ENCODE measurements at places on chromosomes 3 and 15.

DNA sequence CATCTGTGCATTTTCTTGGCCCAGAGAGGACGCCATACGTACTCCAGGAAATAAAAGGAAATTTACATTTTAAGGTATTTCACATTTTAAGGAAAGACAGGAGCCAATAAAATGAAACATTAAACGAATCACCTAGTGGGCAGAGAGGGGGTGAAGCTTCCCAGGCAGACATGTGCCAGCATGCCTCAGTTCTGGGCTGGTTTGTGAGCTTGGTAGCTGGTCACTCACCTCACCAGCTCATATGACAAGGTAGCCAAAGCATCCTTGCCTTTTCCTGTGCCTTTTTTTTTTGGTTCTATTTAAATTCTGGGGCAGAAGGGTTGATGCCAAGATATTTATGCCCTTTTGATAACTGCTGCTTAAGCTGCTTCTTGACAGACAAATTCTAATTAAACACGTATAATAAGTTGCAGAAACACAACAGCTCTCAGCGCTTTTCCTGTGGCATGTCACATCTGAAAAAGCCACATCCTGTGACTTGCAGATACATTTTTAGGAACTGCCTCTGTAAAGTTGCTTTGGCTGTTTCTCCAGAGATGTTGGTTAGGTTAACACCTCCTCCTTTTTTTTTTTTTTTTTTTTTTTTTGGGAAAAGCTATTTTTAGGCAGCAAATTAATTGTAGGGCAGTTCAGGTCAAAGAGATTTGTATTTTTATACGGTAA is 218.6 kb downstream of the PDCD6IP start:
- no peak for DNase-seq

- no peak for DNase-seq
These were observed 74.3 kb downstream of the MLH1 start for GRCh38 chr3:37067577-37067976.

DNA sequence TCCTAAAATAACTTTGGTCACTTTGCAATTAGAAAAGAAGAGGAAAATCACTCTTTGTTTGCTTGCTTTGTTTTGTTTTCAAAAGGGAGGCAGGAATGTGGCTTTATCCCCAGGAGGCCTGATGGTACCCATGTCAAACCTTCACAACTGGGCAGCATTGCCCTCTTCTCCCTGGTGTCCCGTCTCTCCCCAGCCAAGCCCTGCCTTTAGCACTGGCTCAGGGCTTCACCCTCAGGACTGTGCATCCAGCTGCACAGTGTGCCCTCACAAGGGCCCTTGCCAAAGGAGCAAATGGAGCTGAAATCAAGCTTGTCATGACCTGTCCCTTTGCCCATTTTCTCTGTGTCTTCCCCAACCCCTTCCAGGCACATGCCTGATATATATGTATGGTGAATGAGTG is 29.1 kb upstream of the ATP13A5 start:
- DNase-seq = no peak

GRCh38 chr3:172836390-172836997 is 86.0 kb downstream of the ECT2 start:
- peak; percentile 35 for DNase-seq

- no peak for DNase-seq
These were observed 6.4 kb upstream of the NR1D2 start for GRCh38 chr3:23938688-23939087.

DNA sequence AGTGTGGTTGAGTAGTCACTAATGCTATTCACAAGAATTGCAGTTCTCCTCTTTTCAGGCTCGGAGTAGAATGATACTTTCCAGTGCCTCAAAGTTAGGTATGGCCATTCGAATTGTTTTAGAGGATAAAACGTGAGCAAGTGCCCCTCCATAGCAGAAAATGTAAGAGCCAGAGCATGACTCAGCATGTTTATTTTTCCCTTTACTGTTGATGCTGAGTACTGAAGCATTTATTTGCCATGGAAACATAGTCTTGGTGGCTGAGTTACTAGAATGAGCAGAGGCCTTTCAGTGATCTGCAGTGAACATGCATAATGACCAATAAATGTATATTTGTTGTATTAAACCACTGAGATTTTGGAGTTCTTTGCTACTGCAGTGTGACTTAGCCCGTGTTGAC is 540.6 kb downstream of the NLGN1 start:
- no peak for DNase-seq

- no peak for DNase-seq
These were observed 26.5 kb upstream of the POLR2M start for GRCh38 chr15:57680021-57680420.

- no peak for DNase-seq
These were observed 82.7 kb downstream of the SLC25A26 start for GRCh38 chr3:66303491-66303901.

- no peak for DNase-seq
These were observed 224.3 kb downstream of the CDIN1 start for GRCh38 chr15:36803773-36804172.

GRCh38 chr3:41418961-41419691 is 219.8 kb downstream of the CTNNB1 start:
- peak; percentile 29 for DNase-seq

GRCh38 chr3:8519774-8520448 is 18.3 kb downstream of the LMCD1 start:
- DNase-seq = no peak

GRCh38 chr3:30263238-30263924 is 343.0 kb upstream of the TGFBR2 start:
- no peak for DNase-seq

DNA sequence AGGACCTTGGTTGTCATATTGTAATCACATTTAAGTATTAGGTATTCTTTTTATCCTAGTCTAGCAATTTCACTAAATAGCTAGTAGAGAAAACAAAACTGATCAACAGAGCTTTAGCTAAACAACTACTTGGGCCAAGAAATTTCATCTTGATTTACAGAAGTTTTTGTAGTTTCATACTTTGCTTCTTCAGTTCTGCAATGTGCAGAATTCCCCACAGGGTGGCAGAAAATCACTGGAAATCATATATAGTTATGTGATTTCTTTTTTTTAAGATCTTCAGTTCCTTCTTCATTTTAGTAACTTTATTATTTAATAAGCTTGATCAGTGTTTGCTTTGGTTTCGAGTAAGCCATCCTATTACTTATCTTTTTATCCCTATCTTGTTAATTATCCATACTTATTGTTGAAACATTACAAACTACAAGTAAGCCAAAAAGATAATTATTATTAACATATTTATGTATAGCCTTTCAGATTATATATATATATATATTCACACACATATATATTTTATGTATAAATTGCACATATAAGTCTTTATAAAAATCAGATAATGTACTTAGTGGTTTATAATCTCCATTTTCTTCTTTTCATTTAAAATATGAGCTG is 2.2 kb upstream of the BNIP2 start:
- no peak for DNase-seq

DNA sequence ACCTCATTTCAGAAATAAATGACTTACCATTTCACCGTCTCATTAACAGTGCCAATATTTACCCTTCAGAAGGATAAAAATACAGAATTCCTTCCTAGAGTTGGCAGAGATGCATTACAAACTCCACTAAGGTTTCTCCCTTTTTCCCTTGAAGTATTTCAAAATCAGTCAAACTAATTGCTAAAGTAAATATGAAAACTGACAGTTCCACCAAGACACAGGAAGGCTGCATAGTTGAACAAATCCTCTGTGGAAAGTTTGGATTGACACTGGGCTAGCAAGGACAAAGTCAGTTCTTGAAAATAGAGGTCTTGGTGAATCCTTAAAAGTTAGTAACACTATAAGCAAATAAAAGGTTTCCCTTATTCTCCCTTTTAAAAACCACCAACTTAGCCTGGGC is 34.5 kb downstream of the DCP1A start:
- no peak for DNase-seq

GRCh38 chr3:136251511-136251910 is 1.4 kb downstream of the PCCB start:
- DNase-seq = no peak

DNA sequence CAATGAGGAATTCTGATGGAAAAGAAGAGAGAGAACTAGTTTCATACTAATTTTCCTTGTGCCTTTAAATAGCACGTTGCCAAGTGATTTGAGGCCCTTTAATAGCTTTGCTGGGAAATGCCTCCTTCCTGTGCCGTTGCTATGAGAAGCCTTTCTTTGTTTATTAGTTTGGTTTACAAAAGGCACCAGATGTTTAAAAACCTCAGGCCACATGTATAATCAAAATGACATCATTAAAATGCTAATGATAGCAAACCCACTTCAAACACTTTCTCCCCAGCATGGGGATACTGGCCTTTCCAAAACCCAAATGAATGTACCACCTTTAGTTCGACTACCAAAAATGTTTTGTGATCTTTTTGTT is 50.0 kb upstream of the TBC1D23 start:
- DNase-seq = peak; percentile 56

DNA sequence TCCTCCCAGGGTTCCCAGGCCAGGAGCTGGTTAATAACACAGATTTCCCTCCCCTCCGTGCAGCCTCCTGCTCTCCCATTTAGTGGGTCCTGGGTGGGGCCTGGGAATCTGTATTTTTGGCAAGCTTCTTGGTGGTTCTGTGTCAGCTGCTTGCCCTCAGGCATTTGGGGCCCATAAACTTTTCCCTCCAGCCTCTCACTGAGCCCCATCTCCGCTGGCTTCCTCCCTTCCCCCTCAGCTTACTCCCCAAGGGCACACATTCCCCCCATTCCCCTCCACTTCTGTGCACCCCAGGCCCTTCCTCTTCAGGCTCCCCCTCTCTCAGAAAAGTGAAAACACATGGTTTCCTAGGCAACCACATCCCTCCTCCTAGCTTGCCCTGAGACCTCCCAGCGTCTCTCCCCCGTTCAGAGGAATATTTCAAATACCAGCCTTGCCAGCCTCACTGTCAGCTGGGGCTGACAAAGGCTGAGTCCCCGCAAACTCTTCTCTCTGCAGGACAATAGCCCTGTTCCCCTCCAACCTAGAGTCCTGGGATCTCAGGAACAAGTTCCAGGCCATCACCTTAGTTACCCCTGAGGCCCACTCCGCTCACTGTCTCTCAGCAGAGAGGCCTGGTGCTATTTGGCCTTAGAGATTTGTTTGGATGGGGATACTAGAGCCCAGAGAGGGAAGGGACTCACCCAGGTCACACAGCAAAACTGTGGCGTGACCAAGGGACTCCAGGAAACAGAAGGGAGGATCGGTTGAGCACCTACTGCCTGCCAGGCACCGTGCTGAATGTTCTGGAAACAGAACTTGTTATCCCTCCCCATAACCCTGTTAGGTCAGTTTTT is 44.6 kb upstream of the SMAD6 start:
- DNase-seq = peak; percentile 79

DNA sequence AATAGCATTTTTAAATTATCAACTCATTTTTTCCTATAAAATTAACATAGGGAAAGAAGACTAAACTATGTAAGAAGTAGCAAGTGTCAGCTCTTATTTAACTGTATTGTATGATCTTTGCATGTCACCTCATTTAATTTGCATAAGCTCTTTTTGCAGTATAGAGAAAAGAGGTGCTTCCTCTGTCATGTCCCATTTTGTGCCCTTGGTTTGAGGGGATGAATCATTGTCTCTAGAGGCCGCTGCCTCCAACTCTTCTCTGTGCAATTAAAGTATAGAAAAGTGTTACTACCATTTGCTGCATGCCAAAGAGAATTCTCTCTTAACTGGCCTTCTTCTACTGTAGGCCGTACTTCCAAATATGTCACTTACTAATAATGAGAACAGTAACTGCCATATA is 93.4 kb downstream of the LRRC28 start:
- DNase-seq = no peak

DNA sequence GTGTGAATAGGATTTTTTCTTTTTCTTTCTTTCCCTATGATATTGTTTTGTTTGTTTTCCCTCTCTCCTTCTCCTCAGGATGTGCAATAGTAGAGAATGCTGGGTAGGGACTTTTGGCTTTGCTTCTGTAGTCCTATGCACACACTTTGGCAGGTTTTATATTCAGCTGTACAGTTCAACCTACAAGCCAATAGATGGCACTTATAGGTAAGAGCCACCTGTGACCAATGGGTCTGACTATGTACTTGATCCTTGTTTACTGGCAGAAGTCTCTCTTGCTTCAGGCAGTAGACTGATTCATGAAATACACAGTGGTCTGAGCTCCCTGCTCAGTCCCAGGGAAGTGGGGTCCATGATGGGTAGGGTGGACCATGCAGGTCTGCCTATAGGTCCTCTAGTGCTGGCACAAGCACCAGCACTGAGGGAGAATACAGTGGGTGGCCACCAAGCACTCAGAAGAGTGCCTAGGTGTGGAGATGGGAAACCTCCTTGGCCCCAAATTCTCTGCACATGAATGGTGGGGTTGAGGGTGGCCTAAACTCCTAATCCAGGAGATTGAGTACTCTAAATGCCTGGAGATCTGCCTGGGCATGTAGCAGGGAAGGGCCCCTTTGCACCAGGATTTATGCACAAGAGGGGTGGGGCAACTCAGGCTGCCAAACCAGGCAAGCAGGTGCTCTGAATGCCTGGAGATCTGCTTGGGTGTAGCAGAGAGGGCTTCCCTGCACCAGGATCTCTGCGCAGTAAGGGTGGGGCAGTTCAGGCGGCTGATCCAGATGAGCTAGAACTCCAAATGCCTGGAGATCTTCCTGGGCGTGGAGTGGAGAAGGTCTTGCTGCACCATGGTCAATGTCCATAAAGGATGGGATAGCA is 176.1 kb downstream of the DOCK3 start:
- no peak for DNase-seq

DNA sequence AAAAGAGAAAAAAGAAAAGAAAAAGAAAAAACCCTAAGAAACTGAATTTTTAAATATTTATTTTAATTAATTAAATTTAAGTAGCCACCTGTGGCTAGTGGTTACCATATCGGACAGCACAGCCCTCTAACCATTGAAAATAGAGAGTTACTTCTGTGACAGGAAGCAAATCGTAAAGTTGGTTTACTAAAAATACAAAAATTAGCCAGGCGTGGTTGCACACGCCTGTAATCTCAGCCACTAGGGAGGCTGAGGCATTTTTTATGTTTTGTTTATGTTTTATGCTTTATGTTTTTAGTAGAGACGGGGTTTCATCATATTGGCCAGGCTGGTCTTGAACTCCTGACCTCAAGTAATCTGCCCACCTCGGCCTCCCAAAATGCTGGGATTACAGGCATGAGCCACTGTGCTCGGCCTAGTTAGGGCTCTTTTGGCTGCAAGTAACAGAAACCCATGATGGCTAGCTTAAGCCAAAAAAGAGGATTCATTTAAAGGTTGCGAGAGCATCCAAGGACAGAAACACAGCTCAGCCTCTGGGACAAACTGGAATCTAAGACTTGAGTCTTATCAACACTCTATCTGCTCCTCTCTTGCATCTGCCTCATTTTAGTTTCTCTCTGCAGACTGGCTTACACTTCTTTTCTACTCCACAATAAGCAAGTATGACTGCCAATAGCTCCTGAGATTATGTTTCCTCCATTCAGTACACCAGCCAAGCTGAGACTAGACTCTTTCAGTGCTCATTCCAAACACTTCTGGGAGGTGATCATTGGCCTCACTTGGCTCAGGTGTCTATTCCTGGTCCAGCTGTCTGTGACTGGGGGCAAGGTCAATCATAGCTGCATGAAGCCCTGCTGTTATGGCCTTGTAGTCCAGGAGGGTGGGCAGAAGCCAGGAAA is 6.8 kb upstream of the SKIL start:
- no peak for DNase-seq
